Frontal cortex (tissue), 4 donors: ENCODE measurements at places on chromosomes 7 and 10. TPM values are rescaled to one million over a fixed set of nuclear protein-coding genes. Genes with fewer than 3 reads are reported as not detected.

DNA sequence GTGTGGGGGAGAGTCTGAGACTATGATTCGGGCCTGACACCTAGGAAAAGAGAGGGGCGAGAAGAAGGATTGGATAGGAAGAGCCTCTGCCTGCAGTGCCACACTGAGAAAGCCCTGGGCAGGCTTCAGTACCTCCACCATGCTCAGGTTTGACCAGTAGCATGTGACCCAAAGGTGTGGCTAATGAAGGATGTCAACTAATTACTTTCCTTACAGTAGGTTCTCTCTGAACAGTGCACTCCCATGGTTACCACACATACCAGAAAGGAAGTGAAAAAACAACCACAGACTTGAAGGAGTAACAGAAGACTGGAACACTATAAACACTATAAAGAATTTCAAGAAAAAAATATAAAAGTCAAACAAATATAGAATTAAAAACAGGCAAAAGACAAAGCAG is 46.2 kb downstream of the SEM1 start:
- no peak for DNase-seq

The GNAT3 gene
- not detected for total RNA-seq

DNA sequence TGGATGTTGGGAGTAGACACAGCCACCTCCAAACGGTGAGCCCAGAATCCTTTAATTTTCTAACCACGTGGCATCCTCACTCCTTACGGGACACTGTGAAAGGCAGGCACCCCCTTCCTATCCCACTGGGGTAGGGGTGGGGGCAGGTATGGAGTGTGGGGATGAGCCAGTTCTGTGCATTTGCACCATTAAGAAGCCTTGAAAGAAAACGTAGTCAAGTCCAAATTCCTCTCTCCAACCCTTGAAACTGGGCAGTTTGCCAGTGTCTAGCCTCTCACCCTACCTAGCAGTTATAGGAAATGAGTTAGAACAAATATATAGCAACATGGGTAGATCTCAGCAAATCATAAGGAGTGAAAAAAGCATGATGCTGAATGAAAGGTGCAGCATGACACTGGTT is 92.4 kb upstream of the LEP start:
- DNase-seq, result no peak

DNA sequence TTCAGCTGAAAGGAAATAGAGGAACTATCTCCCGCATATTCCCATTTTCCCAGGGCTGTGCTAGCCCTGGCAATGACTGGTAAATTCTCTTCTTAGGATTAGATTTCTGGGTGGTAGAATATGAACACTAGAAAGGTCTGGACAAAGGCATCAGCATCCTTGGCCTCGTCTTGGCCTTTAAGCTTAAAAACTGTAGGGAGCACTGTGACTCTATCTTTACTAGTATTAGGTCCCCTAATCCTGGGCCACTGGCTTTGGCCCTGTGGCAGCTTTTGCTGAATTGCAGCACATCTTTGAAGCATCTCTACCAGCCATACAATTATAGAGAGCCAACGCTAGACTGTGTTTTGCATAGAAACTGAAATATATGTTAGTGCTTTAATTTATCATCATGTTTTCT is 41.5 kb upstream of the EBLN1 start:
- DNase-seq, result no peak

- DNase-seq, result no peak
These were observed 31.6 kb downstream of the GARIN1A start for GRCh38 chr7:128703609-128704241.

DNA sequence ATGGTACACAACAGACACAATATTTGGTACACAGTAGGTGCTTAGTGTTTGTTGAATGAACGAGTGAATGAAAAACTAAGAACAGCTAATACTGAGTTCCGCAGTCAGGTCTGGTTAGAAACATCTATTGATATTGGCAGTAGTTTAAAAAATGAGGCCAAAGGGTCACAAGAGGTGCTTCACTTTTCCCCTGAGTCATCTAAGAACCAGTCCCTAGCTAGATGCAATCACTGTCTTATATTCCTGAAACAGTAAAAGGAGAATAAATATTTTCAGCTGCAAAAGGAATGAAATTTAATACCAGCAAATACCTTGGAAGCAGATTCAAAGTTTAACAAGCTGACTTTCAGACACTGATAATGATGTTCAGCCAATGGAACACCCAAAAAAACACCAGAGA is 54.5 kb downstream of the SCRN1 start:
- DNase-seq, result no peak

- DNase-seq, result no peak
These were observed 7.8 kb downstream of the ADRA2A start for GRCh38 chr10:111084366-111085255.

GRCh38 chr7:8390262-8390626 is 43.2 kb upstream of the NXPH1 start:
- no peak for DNase-seq

The TMEM140 gene
- 0.41 TPM for total RNA-seq

DNA sequence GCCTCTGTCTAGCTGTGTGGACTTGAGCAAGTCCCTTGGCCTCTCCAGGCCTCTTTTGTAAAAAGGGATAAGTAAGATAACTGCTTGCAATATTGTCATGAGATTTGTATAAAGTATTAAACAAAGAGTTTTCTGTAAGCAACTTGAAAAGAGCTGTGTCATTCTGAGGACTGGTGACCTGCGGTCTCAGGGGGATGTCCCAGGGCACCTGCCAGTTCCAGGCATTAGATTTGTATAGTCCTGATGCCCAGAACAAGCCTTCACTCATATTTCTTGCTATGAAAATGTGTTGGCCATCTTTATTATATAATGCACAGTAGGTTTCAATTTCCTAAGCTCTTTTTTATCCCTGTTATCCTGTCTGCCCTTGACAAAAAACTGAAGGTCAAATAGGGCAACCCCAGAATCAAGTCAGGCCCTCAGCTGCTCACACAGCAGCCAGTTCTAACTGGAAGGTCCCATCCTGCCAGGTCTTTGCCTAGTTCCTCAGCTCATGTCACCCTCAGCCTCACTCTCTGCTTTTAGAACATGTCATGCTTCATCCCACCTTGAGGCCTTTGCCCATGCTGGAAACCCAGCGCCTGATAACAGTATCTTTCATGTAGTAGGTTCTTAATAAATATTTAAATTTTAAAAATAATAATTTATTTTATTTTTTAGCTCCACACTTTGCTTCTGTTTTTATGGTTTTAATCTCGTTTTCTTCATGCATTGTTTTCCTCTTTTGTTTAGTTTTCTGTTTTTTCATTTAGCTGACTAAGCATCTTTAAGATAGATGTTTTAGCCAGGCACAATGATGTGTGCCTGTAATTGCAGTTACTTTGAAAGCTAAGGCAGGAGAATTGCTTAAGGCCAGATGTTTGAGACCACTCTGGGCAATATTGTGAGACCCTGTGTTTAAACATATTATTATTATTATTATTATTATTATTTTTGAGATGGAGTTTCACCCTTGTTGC is 87.5 kb upstream of the ZNF92 start:
- no peak for DNase-seq

The TRDMT1 gene
- total RNA-seq, result 28.1 TPM

The COL26A1 gene
- total RNA-seq, result 14.3 TPM
